ENCODE measurements at places on chromosomes 11 and 22.

- no peak for DNase-seq
These were observed 75.9 kb upstream of the SEPTIN5 start for GRCh38 chr22:19638282-19639015.

GRCh38 chr22:46769191-46769675 lies 6.8 kb downstream of the TBC1D22A start:
- no peak for DNase-seq

DNA sequence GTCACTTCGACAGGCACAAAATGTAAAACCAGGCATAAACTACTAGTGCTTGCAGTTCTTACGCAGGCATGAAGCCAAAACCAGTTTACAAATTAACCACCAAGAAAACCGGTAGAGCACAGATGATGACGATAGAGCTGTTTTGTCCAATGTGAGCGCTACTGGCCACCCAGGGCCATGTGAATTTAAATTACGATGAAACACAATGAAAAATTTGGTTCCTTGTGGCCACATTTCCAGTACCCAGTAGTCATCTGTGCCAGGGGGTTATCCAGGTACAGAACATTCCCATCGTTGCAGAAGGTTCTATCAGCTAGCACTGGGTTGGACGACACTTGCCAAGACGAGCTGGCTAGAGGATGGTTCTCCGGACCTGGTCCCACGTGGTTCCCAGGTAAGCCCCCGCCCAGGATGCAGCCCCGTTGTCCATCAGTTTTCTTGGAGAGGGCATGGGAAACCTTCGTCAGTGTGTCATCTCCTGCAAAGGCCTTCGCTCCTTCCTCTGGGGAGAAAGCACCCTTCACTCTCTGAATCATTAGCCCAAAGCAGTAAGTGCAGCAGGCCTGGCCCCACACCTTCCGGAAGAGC lies 1.1 kb upstream of the CD81 start:
- DNase-seq = peak; percentile 67

GRCh38 chr11:282171-282570 lies 4.0 kb downstream of the NLRP6 start:
- no peak for DNase-seq

DNA sequence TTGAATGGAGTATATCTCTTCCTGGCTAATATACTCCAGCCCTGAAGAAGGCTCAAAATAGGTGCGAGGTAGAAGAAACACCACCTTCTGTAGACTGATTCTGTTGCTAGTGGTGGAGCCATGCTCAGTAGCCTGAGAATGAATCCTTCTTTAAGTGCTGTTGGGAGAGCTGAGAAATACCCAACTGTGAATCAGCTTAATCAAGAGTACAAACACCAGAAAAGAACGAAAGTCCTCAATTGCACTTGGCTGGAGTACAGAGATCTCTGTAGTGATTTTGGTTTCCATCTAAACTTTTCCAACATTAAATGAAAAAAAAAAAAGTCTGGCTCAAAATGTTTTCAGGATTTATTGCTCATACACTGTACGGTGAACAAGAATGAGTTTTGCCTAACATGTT lies 619.1 kb downstream of the METTL15 start:
- no peak for DNase-seq
